ENCODE measurements at places on chromosomes 12 and 14.

DNA sequence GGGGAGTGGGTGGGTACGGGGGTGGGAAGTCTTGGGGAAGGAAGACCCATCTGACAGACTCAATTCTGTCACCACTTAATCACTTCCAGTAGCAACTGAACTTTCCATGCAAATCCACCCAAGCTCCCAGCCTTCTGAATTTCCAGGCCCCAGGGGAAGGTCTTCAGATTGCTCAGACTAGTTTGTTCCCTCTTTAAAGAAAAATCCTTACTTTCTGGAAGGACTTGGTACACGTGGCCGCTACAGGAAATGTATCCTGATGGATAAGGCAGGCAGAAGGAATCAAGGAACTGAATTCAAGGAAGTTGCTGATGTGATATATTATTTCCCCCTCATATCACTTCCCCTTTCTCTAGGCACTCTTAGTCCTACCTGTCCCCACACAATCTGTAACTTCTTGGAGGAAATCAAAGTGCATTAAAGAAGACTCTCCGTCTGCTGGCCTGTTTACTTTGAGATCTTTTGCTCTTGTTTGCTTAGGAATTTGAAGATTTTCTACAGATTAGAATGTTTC lies 6.4 kb downstream of the NFKBIA start:
- DNase-seq: peak; percentile 56

DNA sequence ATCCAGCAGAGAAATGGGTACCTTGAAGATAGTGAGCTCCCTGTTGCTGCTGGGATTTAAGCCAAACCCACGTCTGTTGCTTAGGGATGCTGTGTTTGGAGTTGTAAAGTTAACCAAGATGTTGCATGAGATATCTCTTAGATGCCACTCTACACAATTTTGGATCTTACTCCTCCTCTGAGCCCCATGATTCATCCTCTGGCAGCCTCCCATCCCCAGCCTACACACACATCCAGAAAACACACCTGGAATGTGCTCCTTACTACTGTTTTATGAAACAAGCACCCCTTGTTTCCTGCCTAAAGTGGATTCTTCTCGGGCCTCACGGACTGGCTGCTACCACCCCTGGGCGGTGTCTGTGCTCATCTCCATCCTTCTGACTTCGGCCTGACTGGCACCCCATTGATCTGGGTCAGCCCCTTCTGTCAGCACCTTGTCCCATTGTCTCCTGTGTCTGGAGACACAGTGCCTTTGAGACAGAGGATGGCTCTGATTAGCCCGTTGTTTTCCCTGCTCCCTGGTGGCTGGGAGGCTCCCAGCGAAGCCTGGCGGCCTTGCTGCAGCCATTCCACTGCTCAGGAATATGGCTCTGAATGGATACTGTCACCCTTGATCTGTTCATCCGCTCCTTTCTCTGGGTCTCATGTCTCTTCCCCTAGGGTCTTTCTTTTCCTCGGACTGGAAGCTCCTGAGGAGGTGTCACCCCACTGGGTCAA lies 24.3 kb downstream of the TSPAN9 start:
- DNase-seq: peak; percentile 21

DNA sequence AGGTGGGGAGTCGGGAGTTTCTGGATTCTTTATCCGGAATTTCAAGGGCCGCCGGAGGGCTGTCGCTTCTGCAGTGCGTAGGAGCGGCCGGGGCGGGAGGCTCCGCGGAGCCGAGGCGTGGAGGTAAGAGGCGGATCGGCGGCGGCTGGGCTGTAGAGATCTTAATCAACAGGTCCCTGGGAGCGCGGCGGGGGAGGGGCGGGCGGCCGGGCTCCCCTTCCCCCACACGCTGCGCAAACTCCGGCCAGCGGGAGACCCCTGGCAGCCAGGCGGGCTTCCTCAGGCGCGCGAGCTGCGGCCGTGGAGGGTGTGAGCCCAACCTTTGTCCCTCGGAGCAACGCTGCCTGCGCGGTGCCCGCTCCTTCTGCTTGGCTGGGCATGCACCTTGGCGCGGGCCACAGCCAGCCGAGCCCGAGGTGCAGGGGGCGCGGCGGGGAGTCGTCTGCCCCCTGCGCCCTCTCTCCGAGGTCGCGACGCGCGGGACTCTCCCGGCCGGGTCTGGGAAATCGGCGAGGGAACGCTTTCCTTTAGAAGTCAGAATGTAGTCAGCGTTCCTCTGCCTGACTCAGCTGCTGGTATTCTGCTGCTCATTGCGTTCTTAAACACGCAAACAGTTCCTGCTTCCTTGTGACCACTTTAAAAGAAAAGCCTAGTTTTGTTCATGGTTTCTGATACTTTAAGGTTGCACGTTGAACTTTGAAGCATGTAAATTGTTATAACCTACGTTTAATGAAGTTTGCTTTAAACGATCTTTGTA lies at the start of gene PALS1:
TSS of gene PALS1 (plus strand) at position 25 of the 757 bp plus-strand sequence. CDS start 37,736 bp downstream, outside the sequence.
- peak; percentile 88 for DNase-seq

DNA sequence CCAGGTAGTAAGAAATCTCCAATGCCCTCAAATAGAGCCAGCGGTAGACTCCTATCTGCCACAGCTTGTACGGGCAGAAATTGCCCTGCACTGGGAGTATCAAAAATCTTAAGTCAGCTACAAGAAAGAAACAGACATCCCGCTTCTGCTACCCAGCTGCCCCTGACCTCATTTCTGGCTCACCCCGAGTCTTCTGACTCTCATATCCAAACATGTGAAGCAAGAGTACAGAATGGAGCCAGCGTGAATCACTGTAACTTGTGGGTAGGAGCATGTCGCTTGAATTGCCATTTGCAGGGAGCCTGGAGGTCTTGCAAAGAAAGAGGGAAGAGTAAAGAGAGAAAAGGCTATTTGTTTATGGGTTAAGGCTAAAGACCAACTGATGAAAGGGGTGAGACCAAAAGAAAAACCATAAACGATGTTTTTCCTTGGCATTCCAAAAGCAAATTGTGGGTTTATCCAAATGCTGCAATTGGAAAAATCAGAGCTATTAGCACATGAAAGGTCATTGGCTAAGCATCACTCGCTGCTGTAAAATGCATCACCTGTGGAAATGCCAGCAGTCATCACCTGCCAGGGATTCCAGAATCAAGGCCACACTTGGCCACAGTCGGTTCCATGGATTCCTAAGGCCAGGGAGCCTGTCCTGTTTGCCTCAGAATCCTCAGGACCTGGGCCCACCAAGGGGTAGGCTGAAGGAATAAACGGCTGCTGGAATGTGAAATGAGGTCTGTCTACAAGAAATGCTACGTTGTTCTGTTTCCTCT lies 86.6 kb downstream of the FOXN3 start:
- DNase-seq: peak; percentile 80

- peak; percentile 70 for DNase-seq
Measured at GRCh38 chr12:69097619-69098368, 141.6 kb upstream of the CPSF6 start.

GRCh38 chr14:72597252-72598233 lies 296.4 kb downstream of the DPF3 start:
- DNase-seq: no peak

GRCh38 chr14:74245292-74245691 lies 6.0 kb downstream of the VSX2 start:
- no peak for DNase-seq

- no peak for DNase-seq
Measured at GRCh38 chr14:77306416-77306815, 14.3 kb downstream of the POMT2 start.

DNA sequence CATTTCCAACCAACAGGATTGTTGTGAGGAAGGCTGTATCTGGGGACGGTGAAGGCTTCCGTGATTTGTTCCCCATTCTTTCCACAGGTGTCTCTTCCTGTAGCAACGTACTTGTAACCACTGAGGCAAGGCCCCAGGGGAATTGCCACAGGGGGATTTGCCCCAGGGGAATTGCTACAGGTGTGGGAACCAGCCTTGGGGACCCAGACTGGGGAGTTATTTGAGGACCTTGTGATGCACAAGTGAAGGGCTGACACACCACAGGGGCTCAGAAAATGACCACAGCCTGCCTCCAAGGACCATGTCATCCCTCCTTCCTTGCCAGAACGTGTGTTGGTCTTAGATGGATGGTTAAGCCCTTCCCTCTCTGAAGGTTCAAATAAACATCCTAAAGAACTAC lies 131.4 kb upstream of the RGS6 start:
- no peak for DNase-seq

DNA sequence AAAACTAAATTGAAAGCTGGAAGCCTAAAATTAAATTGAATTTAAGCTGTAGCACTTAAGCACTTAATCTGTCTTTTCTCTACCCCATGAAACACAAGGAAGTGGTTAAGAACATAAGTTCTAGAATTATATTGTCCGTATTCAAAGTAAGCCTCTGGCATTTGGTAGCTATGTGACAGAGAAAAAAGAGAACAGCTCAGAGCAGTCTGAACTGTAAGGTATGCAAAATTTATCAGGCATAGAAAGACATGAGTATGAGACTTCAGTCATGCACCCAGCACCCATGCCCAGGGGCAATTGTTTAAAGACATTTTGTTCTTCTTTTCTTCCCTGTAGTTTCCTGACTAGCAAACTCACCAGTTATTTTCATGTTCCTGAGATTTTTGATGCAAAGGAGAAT lies 116.7 kb downstream of the KCNMB4 start:
- peak; percentile 31 for DNase-seq

GRCh38 chr12:3735432-3735831 lies 17.5 kb downstream of the CRACR2A start:
- DNase-seq: no peak

- no peak for DNase-seq
Measured at GRCh38 chr12:108612788-108613282, 15.0 kb upstream of the TMEM119 start.

DNA sequence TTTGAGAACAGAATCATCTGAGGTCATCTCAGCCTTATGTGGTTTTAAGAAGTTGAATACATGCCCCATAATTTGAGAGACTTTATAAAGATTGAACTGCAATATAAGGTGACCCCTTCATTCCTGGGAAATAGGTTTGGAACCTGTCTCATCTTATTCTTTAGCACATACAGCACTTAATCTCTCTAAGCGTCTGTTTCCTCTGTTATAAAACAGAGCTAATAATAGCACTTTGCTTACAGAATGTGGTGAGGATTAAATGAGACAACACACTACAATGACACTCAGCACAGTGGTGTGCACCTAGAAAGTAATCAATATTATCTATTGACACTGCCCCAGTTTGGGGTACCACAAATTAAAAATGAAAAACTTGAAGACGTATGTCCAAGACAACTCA lies 102.1 kb downstream of the DUSP6 start:
- no peak for DNase-seq

GRCh38 chr12:104473374-104473983 lies 16.7 kb downstream of the CHST11 start:
- DNase-seq: no peak

DNA sequence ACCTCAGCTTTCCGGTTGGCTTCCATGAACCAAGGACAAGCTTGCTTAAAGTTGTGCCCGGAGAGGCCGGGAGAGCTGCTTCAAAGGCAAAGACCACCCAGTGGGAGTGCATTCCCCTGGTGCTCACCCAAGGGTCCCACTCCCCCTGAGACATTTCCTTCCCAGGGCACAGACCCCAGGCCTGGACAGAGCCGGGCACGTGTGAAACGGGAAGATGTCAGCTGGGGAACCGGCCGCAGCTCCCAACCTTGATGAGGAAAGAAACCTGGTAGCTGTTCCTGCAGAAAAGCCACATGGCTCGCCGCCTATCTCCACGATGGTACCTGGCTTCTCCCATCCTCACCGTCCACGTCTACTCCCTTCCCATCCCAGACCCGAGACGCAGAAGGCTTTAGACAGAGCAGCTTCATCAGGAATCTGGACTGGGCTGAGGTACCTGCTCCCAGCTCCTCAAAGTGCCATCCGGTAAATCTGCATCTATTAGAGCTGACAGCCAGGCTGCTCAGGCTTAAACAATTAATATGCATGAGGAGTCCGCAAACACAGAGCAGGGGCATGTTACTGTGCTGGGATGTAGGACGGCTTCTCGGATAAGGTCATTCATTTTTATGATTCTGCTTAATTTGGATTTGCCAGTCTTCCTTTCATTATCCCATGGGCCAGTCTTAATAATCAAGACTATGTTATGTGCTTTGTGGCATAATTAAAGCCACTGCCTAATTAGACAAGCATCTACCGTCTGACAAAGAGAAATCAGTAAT lies 53.1 kb downstream of the GALNT9 start:
- DNase-seq: no peak

DNA sequence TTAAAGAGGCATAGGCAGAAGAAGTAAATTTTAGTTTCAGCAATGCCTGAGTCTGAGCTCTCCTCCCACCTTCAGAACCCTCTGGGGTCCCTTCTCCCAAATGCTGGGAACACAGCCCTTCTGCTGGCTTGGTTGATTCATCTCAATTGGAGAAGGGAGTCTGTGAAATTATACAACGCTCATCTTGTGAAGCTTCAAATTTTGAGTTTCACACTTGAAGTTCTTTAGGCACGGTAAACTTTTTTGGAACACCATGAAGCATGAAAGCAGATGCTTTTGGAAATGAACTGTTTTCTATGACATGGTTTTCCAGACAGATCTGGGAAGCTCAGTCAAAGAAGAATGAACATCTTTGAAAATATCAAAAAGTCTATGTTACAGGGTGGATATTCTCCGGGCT lies 69.9 kb downstream of the TBK1 start:
- no peak for DNase-seq

GRCh38 chr14:104132981-104133380 lies 5.4 kb upstream of the KIF26A start:
- DNase-seq: no peak

DNA sequence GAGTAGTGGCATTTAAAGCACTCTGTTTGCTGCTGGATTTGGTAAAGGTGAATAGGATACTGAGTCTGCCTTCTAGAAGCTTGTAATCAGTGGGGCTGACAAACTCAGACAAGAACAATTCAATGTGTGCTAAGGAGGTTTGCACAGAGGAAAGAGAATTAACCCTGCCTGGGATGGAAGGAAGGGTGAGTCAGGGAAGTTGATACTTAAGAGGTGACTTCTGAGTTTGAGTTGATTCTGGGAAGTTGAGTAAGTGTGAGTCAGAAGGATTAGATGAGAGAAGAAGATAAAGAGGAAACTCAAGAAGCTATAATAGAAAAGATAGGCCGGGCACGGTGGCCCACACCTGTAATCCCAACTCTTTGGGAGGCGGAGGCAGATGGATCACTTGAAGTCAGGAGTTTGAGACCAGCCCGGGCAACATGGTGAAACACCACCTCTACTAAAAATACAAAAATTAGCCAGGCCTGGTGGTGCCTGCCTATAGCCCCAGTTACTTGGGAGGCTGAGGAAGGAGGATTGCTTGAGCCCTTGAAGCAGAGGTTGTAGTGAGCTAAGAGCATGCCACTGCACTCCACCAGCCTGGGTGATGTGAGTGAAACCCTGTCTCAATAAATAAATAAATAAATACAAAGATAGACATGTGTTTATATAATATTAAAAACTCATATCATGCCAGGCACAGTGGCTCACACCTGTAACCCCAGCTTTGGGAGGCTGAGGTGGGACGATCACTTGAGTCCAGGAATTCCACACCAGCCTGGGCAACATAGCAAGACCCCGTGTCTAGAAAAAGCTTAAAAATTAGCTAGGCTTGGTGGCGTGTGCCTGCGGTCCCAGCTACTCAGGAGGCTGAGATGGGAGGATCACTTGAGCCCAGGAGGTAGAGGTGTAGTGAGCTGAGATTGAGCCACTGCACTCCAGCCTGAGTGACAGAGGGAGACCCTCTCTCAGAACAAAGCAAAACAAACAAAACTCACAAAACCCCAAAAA lies 126.8 kb upstream of the CPM start:
- DNase-seq: peak; percentile 74
